ENCODE measurements at places on chromosomes 7 and 10. TPM values are rescaled to one million over a fixed set of nuclear protein-coding genes. Genes with fewer than 3 reads are reported as not detected.

Gene TAS2R5
- not detected for total RNA-seq

Gene CABCOCO1
- total RNA-seq, result 0.24 TPM

Gene REPIN1
- total RNA-seq, result 78.8 TPM

Gene FHIP2A
- 38.8 TPM for total RNA-seq

Gene HOXA11
- total RNA-seq, result 31.1 TPM

Gene SLC26A5
- total RNA-seq, result not detected

Gene ELOVL3
- not detected for total RNA-seq
